ENCODE measurements at places on chromosomes 5 and 9.

GRCh38 chr5:72557167-72558045 is 50.2 kb upstream of the ZNF366 start:
- DNase-seq: no peak

GRCh38 chr9:81579381-81579780 is 110.0 kb downstream of the TLE1 start:
- DNase-seq: no peak

DNA sequence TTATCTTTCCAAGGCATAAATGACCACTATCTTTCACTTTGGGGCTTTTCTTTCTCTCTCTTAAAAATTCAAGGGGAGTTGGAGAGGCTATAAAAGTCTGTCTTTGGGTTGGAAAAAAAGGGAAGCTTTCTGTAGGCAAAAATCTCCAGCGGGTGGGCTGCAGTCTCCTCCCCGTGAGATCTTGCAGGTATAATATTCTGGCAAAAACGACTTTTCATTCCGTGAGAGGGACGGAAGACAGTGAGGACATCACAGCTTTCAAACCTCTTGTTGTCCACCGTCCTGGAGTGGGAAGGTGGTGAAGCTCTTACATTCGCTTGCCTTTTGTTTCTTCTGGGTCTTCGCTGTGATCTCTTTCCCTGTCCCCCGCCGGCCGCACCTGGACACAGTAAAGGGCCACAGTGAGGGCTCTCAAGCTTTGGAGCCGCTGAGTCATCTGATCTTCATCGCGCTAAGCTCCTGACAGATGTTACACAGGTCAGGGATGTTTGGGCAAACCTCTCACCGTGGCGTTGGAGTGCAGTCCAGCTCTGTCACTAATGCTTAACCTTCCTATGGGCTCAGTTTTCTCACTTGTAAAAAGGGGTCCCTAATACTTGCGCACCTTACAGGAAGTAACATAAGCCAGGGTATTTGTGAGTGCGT is 61.9 kb upstream of the MEGF10 start:
- no peak for DNase-seq

DNA sequence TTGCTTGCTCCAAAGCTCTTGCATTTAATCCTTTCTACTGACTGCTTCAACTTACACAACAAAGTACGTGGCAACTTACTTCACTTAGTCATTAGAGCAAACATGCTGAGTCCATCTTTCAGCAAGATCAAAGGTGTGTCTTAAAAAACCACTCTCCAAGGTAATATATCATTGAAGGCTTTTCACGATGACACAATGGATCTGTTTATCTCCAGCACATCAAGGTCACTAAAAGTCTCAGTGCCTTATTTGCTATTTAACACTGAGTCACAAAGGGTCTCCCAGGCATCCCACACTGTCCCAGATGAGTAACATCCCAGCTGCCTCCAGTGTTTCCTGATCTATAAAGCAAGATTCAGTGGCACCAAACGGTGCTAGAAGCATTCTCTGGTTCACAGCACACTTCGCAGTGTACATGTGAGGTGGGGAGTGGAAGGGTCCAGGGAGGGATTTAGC is 3.7 kb upstream of the CLK4 start:
- DNase-seq: no peak

DNA sequence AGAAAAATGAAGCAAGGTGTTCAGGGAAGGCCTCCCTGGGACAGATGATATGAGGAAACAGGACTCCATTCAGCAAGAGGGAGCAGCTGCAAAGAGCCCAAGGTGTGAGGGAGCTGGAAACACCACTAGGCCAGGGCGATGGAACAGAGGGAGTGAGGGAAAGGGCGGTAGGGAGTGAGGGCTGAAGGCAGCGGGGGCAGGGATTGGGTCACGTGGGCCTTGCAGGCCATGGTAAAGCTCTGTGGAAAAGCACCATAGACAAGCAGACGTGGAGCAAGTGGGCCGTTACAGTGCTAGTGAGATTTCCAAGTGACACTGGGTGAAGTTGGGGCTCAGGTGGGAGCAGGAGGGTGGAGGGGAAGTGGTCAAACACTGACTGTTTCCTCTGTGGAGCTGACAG is 10.8 kb upstream of the PRRC1 start:
- no peak for DNase-seq

DNA sequence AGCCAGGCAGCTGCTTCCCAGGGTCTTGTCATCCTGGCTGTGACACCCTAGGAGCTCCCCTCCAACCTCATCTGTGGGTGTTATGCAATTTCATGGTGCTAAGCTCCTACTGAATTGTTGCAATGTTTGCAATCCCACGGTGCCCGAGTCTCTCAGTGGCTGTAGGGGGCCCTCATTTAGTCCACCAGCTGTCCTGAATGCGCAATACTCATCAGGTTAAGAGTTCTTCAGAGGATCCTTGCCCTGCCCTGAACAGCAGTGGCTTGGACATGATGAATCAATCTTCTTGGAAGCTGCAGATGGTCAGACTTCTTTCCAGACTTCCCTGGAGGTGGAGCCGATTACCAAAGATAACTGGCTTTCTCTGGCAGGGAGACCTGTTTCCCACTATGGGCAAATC is 584.1 kb downstream of the CCDC171 start:
- DNase-seq: no peak

- peak; percentile 94 for DNase-seq
Observed at GRCh38 chr9:137236238-137236935, 4.7 kb upstream of the TUBB4B start.

GRCh38 chr5:150600616-150601490 is 39.6 kb upstream of the SYNPO start:
- no peak for DNase-seq

GRCh38 chr5:7376871-7377270 is 19.1 kb upstream of the ADCY2 start:
- no peak for DNase-seq

- DNase-seq: no peak
Observed at GRCh38 chr9:93582115-93582514, 5.7 kb downstream of the PHF2 start.

GRCh38 chr9:29958469-29958868 is 2385.2 kb upstream of the C9orf72 start:
- no peak for DNase-seq

- DNase-seq: no peak
Observed at GRCh38 chr9:130418776-130419175, 26.0 kb upstream of the ASS1 start.

GRCh38 chr9:94289691-94290090 is 30.6 kb downstream of the ZNF169 start:
- no peak for DNase-seq

DNA sequence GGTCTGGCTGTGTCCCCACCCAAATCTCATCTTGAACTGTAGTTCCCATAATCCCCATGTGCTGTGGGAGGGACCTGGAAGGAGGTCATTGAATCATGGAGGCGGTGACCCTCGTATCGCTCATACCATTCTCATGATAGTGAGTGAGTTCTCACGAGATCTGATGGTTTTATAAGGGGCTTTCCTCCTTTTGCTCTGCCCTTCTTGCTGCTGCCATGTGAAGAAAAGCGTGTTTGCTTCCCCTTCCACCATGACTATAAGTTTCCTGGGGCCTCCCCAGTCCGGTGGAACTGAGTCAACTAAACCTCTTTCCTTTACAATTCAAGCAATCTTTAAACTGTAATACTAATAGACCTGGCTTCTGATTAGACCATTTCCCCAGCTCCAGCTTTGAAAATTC is 92.2 kb upstream of the SARDH start:
- no peak for DNase-seq

- no peak for DNase-seq
Observed at GRCh38 chr5:5695266-5695665, 272.8 kb downstream of the ICE1 start.

- no peak for DNase-seq
Observed at GRCh38 chr5:40521925-40522324, 157.8 kb upstream of the PTGER4 start.

GRCh38 chr5:79642210-79642609 is 30.0 kb downstream of the TENT2 start:
- no peak for DNase-seq

GRCh38 chr9:124770359-124771020 is 621 bp downstream of the NR6A1 start:
- DNase-seq: peak; percentile 19

DNA sequence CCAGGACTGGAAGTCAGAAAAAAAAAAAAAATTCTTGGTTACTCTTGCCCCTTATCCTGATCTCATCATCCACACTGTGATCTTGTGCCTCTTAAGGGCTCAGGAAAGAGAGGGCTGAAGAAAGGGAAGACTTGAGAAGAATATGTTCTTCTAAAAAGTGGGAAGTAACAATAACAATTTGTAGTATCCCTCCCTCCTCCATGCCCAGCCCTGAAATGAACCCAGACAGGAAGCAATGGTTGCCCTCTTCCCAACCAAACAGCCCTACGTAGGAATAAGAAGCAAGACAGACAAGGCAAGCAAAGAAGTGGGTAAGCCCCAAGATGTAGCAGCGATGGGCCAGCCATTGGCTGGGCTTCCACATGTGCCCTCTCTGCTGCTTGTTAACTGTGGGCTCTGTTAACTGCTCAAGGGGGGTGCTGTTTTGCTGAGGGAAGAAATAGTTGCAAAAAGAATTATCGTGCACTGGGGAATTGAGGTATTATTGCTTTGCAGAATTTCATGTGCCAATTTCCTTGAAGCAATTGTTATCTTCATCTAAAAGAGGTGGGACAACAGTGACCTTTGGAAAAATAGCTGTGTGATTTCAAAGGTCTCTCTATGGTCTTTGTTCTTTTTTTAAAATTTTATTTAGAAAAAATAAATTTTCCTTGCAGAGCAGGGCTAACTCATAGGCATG is 146.6 kb upstream of the PCA3 start:
- DNase-seq: no peak

DNA sequence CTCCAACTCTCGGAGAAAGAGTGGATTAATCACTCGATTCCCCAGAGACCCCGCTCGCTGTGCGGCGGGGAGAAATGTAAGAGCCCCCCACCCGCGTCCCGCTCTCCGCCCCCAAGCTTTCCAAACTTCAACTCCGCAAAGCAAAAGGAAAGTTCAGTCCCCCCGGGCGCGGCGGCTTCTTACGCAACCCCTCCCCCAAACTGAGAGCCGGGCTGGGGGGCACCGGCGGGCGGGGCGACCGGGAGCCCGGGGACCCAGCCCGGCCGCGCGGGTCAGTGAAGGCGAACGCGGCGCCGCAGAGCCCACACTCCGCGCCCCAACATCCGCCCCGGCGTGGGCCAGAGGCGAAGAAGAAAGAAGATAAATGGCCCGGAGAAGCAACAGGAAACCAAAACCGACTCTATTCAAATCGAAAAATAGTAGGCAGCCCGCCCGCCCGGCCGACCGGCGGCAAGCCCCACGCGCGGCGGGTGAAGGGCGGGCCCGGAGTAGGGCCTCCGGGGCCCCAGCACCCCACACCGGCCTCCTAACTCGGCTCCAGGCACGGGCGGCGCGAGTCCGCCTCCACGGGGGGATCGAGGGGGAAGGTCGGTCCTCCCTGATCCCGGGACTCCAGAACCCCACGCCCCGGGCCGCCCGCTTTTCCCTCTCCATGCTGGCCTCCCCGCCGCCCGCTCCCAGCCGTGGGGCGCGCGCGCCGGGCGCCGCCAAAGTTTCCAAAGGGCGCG is 720 bp downstream of the NOTCH1 start:
- DNase-seq: peak; percentile 74

- no peak for DNase-seq
Observed at GRCh38 chr5:156450778-156451177, 123.8 kb downstream of the SGCD start.

- DNase-seq: no peak
Observed at GRCh38 chr9:27348785-27349697, 52.1 kb upstream of the EQTN start.

GRCh38 chr9:77162366-77162765 is 15.0 kb upstream of the VPS13A start:
- no peak for DNase-seq

DNA sequence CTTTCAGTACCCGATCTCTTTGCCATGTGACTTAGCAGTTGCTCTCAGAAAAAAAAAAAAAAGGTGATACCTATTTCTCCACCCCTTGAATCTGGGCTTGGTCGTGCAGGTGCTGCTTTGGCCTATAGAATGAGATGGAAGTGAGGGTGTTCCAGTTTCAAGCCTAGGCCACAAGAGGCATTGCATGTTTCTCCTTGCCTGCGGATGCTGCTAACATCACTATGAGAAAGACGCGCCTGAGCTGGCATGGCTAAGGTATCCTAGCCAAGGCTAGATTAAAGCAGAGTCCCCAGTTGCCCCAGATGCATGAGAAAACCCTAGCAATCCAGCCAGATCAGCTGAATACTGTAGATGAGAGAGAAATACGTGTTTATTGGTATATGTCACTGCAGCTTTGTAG is 14.7 kb upstream of the CSF1R start:
- DNase-seq: no peak

DNA sequence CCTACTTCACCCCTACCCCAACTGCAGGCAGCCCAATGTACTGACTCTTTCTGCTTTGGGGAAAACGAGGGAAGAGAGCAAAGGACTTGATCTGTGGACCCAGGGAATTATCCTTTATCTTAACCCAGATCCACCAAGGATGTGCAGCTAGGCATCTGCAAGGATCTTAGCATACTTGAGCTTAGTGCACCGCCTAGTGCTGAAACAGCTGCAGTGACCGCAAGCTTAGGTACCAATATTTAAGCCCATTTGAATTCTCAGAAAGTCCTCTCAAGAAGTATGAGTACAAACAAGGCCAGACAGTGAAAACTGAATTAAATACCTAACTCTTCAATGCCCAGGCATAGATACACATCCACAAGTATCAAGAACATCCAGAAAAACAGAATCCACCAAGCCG is 576.7 kb upstream of the ADAMTS16 start:
- DNase-seq: no peak

GRCh38 chr5:17432569-17432968 is 65.5 kb upstream of the TAF11L2 start:
- no peak for DNase-seq

GRCh38 chr5:112975721-112976431 is 722 bp upstream of the DCP2 start:
- DNase-seq: no peak

- DNase-seq: no peak
Observed at GRCh38 chr5:73274881-73275663, 102.1 kb downstream of the TMEM174 start.

GRCh38 chr5:118468085-118468484 is 520.3 kb downstream of the DTWD2 start:
- no peak for DNase-seq
